ENCODE measurements at places on chromosomes 6 and 20. TPM values are rescaled to one million over a fixed set of nuclear protein-coding genes. Genes with fewer than 3 reads are reported as not detected.

The SLC17A4 gene
- total RNA-seq: not detected

The MUC21 gene
- not detected for total RNA-seq

The IP6K3 gene
- 0.14 TPM for total RNA-seq

The CDKAL1 gene
- 4.0 TPM for total RNA-seq

The SCRT2 gene
- total RNA-seq: not detected

The SIRPB2 gene
- total RNA-seq: 0.06 TPM

Data from A549 treated with CORT108297 at 1 μM for 4 hours (cell line).